HTR-8/SVneo (cell line): ENCODE measurements at places on chromosomes 13 and 19.

- no peak for DNase-seq
Measured at GRCh38 chr13:107497661-107498060, 717.7 kb downstream of the LIG4 start.

DNA sequence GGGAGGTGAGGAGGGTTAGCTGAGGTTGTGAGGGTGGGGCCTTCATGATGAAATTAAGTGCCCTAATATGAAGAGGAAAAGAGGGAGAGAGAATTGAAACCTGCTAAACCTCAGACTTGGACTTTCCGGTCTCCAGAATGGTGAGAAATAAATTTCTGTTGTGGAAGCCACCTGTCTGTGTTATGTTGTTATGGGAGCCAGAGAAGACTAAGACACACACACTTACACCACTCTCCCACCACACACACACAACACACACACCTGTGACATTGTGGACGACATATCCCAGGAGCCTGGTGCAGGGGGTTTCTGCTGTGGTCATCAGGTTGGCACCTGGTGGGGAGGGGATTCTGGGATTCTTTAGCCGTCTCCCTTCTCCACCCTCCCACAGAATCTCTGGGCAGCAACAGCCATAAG, 14.0 kb downstream of the KLK4 start:
- DNase-seq = no peak

DNA sequence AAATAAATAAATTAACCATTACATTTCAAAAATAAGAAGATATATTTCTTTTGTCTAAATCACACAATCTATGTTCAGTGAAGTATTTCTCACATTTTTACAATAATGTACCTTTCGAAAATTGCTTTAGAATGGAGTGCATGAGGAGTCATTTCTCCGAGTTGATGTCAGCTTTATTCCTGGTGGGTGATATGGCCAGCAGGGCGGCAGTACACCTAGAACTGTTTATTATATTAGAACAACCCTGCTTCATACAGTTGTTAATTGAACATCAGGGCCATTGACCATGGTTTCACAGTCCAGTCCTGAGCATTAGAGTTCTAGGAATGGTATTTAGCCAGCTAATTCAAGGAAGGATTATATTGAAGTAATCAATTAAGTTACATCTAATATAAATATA, 696.3 kb upstream of the SLC10A2 start:
- DNase-seq = no peak

DNA sequence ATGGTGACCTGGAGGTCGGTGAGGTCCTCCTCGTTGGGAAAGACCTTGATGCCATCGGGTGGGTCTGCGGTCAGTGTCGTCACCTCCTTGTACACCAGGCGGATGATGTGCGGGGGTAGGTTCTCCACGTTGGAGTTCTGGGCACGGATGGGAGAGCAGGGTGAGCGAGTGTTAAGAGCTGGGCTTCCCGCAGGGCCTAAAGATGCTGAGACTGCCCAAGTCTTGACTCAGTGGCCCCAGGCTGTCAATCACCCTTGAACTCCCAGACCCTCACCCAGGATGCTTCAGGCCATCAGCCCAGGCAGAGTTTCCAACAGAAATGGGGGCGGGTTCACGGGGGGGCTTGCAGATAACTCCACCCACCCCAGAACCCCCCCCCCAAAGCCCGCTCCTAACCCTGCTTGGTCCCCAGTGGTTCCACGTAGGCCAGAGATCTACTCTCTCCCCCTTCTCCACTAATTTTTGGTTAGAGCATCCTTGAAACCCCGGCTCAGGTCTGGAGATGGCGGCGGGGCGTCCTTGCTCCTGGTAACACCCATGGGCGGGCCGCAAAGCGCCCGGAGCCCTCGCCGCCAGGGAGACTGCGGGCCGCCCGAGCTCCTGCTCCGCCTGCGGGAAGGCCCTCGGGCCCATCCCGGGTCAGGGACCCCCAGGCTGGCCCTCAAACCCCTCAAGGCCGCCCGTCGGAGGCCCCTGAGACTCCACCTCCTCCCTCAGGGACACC, 600 bp downstream of the UBE2S start:
- no peak for DNase-seq

DNA sequence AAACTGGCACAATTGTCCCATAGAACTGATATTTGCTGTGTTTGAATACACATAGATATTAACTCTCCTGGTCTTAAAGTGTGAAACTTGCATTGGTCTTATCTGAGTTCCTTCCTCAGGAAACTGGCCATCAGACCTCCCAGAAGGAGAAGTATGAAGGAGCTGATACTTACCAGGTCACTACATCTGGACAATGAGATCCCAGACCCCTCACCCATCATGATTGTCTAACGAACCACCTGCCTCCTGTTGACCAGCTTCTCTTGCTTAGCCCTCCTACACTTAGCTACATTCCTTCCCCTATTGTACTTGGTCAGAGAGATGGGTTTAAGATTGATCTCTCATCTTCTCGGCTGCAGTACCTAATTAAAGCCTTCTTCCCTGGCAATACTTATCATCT, 413.3 kb downstream of the KCTD12 start:
- no peak for DNase-seq

DNA sequence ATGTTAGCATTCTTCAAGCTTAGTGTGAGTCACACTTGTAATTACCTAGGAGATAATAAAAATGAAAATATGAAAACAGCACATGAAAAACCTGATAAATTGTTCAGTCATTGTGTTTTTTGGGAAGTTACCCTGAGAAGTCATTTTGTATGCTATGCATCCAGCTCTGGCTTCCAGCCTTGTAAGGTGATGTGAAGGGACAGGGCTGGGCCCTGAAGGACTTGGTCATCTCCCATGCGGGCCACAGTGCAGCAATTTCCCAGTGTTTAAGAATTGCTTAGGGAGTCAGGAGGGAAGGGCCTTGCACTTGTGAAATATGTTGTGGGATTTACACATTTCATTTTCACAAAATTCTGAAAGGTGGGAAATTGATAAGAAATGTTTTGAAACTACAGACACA, 41.3 kb downstream of the ARHGEF7 start:
- no peak for DNase-seq

DNA sequence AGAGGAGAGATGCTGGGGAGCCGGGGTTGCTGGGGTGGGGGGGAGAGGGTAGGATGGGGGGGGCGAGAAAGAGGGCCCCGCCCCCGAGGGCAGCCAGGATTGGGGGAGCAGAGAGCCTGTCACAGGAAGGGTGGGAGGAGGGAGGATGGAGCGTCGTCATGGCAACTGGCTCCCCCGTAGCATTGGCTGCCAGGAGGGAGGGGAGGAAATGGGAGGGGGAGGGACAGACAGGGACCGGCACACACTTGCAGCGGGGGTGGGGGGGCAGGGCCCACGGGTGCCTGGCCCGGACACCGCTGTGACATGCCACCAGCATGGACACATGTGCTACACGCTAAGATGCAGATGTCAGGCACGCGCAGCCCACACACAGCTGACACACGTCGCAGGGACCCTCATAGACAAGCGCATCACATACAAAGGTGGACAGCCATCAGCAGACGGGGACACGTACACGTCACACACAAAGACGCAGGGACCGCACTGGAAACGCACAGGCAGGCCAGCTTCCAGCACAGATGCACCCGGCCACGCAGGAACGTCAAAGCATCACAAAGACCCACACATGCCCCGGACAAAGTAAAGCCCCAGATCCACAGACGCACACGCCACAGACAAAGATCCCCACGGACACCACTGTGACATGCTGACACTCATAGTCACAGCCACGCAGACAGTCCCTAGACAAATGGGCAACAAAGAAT, at the start of gene LMTK3:
Gene LMTK3, minus strand, starts transcription at position 36 of the 704 bp plus-strand sequence. CDS start 259 bp downstream, outside the sequence.
- DNase-seq = no peak

GRCh38 chr19:5850189-5850588, 1.1 kb downstream of the FUT3 start:
- no peak for DNase-seq

DNA sequence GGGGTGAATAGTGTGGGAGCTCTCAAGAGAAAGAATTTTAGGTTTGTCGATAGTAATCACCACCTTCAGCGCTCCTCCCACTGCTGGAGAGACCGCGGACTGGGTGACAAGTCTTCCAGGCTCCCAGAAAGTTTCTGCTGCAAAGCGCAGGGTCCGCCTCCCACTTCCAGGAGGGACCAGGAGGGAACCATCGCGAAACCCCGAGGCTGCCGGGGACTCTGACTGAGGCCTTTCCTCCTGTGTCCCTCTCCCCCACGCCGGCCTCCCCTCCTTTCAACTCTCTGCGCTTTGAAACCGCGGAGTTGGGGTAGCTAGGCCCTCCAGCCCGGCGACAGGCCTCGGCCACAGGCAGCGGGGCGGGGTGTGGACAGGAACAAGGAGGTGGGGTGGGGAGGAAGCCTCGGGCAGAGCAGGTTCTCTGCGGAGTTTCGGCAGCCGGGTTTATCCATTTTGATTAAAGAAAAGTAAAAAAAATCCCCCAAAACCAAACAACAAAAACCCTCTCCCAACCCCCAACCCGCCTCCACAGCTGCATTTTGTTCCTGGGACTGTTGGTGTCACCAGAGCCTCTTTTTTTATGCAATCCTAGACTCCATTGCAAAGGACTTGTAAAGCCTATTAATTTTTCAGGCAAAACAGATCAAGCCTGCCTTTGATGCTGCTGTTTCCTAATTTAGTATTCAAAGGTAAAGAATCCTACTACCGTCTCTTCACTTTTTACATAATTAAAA, 157.2 kb downstream of the TM9SF2 start:
- DNase-seq = no peak

GRCh38 chr13:43180036-43180660, 156.8 kb downstream of the DNAJC15 start:
- no peak for DNase-seq

DNA sequence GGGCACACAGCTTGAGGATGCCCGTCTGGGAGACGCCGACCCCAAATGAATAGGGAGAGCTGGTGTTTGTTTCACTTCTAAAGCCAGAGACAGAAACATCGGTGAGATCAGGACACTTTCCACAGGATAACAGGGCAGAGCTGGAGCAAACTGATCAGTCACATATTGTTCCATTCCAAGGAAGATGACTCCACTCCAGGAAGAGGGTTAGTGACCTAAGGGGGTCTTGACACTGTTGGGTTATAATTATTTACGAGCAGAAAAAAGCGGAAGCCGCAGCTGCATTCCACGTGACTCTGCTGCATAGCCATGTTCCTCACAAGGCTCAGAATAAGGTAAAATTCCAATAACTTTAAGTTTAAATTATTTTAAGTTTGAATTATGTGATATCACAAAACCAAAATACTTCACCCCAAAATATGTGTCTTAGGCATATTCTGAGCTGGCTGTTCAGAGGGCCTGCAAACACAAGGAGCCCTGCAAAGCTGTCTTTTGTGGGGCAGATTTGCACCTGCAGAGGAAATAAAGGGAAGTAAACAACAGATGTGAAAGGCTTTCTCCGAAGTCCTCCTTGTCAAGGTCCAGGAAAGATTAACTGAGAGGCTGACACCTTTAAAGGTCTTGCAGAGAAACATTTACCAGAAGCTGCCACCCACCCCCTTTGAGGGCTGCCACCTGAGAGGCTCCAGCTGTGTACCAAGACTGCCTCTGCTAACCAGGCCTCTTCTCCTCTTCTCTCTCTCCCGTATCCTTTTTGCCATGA, 819.2 kb downstream of the UQCRFS1 start:
- DNase-seq = no peak

DNA sequence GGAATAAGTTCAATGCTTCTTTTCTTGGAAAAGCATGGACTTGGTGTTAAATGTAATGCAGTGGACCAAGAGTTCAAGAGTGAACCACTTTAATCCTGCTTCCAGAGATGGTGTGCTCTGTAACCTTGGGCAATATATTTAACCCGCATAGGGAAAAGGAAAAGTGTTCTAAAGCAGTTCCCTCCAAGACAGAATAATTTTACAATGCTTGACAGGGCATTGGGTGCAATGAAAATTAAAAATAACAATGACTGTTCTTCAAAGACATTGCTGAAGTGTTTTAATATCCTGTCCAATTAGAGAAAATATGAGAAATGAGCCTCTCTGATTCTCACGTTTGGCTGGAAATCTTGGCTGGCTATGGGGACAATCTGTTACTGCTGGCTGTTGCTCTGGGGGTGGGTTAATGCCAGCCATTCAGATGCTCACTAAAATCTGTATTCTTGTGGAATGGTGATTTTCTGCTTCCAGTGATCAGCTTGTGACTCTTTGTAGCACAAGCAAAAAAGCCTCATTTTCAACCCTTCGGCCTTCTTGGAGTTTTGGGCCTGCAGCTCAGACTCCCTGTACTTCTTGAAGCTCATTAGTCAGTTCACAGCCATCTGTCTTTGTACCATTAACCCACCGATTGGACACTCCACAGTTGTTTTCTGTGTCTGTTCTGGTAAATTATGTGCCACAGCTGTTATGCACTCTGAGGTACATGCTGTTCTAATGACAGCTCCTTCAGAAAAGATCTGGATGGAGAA, 310.6 kb downstream of the LMO7 start:
- no peak for DNase-seq

- no peak for DNase-seq
Measured at GRCh38 chr19:4830332-4830731, 1.2 kb downstream of the TICAM1 start.

DNA sequence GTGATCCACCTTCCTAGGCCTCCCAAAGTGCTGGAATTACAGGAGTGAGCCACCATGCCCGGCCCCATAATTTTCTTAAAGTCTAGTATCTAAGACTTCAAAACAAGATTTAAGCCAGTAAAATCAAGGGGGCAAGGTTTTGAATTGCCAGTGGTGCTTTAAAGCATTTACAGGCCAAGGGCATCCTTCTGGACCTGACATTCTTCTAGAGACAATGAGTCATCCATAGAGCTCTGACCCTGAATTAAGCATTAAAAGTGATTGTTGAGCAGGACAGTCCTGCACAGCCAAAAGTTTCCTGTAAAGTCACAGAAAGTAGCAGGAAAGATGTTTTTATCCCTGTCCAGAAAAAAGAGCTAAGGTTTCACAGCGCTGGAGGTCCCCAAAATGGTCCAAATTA, 50.9 kb upstream of the ATP12A start:
- DNase-seq = no peak

- DNase-seq = no peak
Measured at GRCh38 chr19:53010494-53010893, 3.2 kb upstream of the ERVV-1 start.

GRCh38 chr19:46480415-46480814, 9.1 kb upstream of the PNMA8A start:
- no peak for DNase-seq
